Hematopoietic multipotent progenitor cell treated with erythropoietin and hydrocortisone succinate and interleukin-3 and kit ligand, for 15 days (in vitro differentiated cells): ENCODE measurements at places on chromosomes 3 and 15.

- DNase-seq = peak; percentile 3
These were observed 2.3 kb downstream of the GRIP2 start for GRCh38 chr3:14537590-14538450.

DNA sequence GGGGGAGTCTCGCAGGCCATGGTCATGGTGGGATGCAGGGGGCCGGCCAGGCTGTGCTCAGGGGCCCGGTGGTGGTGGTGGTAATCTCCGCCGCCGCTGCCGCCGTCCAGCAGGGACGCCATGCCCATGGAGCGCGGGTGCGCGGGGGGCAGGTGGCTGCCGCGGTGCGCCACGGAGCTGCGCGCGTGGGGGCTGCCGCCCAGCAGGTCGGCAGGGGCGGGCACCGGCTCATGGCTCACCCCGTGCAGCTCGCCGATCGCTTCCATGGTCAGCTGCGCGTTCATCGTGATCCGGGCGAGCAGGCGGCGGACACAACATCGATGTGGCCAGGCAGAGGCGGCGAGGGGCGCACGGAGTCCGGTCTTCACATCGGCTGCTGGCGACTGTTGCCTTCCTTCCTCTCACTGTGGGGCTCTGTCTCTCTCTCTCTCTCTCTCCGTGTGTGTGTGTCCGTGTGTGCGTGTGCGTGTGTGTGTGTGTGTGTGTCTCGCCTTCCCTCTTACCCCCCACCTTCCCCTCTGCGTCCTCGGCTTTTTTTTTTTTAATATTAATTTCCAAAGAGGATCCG is 451 bp downstream of the ONECUT1 start:
- DNase-seq = no peak

DNA sequence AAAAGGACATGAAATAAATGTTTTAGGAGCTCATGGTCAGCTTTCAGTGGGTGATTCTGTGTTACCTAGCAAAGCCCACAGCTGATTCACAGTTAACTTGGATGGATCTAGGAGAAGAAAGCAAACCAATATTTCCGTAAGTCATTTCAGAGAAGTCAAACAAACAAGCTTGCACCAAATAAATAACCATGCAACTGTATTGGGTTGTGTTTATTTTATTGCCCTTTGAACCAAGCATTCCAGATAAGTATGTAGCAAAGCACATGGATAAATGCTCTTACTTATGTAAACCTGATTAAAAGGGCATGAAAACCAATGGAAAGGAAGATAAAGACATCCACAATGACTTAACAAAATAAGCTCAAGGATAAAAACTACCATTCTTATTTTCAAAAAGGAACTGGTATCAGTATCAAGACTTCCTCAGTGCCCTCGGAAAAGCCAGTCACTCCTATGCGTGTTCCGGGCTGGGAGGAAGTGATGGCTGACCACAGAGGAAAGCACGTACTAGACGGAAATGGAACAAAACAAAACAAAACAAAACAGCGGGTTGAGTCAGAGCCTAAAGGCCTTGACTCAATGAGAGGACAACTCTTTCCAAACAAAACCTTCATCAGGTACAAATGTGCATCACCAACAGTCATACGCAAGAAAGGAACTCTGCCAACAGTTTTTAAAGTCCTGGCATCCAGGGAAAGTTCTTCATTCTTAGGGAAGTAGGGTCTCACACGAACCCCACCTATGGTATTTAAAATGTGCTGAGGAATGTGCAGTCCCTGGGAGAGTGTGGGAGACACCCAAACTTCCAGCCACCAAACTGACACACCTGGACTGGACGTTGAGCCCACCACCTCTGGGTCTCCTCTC is 103.3 kb downstream of the SNRK start:
- no peak for DNase-seq

DNA sequence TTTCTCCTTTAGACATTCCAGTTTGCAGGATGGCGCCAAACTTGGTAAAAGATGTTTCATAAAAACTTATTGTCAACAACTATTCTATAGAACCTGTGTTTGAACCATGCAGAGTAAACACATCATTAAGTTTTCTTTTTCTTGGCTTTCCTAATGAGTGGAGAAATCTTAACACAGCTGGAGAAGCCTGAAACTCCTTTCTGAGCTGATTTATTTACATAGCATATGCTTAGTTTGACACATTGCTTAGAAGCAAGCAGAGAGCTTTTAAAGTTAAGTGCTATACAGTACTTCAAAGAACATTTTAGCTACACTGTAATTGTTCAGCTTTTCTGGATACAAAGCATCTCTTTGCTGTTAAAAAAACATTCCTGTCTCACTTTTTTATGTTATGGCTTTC is 61.0 kb upstream of the PAQR5 start:
- DNase-seq = no peak

DNA sequence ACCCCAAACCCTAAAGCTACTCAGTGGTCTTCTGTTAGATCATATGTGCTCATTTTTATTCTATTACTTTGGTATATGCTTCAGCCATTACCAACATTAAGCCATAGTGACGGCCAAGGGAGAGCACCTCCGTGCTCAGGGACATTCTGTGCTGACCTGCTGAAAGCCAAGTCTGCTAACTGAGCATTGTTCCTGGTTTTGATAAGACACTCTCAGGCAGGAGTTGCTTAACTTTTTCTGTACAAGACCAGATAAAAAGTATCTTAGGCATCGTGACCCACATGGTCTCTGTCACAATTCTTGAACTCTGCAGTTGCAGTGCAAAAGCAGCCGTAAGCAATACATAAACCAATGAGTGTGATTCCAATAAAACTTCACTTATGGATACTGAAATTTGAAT is 100.6 kb downstream of the KLHL25 start:
- no peak for DNase-seq

- no peak for DNase-seq
These were observed 780 bp upstream of the P4HTM start for GRCh38 chr3:48989126-48989795.

GRCh38 chr3:99502871-99503270 is 135.5 kb upstream of the COL8A1 start:
- DNase-seq = no peak

DNA sequence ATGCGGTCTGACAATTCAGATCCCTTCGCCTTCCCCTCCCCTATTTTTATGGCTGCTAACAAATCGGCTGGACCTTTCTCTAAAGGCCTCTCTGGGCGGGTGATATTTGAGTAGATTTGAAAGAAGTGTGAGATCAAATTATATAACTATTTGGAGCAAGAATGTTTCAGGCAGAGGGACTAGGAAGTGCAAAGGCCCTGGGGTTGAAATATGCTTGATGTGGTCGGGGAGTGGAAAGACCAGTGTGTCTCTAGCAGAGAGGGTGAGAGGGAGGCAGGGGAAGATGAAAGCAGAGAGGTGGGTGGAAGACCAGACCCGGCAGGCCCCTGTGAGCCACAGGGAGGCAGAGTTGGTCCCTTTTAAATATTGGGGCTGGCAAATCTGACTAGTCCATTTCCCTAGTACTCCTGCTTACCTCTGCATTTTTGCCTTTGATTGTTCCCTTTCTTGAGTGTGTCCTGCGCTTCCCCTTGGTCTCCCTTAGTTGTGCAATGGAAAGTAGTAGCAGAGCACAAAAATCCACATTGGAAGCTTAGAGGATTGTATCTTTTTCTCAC is 32.3 kb downstream of the SLCO3A1 start:
- DNase-seq = no peak

DNA sequence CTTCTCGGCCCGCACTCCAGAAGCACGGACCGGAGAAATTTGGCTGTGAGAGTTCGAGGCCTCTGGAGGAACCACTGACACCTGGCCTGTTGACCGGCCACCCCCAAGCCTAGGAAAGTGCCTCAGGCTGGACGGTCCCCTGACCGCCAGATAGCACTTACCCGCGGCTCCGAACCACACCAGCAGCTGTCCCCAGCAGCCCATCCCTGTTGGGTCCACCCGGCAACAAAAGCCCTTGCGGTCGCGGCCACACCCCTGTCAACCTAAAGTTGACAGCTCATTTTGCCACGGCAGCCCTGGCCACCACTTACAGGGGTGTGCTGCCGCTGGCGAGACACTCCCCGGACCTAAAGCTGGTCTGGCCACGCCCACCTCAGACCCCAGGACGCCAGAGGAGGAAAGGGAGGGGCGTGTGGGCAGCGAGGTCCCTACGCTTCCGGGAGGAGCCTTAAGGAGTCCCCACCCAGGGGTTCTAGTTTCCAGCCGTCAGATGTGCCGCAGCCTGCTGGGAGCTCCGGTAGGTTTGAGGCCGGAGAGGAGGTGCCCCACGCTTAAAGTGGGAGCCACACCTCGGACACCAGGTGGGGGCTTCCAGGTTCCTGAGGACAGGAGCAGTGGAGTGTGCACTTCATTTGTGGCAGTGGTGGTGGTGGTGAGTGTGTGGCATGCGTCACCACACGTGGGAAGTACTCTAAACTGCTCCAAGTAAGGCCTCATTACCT is at the start of gene LTK:
LTK (minus strand) TSS at position 322 of the 722 bp plus-strand sequence; CDS start at position 204, 118 bp downstream.
- no peak for DNase-seq

DNA sequence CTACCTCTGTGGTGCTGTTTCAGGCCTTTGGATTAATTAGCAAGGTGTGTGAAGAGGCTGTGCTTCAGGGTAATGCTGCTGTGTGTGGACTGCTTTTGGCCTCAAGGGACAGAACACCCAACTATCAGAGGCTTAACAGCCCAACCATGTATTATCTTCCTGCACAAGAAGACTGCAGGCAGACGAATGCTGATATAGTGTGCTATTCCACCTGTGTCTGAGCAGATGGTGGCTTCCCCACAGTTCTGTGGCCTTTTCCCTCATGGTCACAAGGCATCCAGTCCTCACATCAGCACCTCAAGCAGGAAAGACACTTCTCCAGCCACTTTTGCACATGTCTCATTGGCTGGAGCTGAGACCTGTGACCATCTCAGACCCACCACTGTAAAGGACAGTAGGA is 76.6 kb downstream of the CHCHD6 start:
- DNase-seq = no peak

- no peak for DNase-seq
These were observed 147.3 kb upstream of the DPH6 start for GRCh38 chr15:35693286-35693685.

DNA sequence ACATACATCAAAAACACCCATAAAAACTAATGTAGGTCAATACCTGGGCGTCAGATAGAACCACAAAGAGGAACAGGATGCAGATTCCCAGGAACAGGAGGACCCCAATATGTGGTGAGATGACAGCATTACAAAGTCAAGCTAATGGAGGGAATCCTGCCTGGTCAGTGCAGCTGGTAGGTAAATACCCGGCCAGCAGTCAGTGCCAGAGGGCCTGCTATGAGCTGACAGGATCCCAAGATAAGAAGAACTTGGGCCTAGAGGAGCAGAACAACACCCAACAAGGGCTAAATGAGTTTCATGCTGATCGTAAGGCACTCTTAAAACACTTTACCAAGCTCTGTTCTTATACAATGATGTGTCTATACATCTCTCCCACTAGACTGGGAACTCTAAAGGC is 61.2 kb upstream of the KCNMB2 start:
- DNase-seq = no peak

DNA sequence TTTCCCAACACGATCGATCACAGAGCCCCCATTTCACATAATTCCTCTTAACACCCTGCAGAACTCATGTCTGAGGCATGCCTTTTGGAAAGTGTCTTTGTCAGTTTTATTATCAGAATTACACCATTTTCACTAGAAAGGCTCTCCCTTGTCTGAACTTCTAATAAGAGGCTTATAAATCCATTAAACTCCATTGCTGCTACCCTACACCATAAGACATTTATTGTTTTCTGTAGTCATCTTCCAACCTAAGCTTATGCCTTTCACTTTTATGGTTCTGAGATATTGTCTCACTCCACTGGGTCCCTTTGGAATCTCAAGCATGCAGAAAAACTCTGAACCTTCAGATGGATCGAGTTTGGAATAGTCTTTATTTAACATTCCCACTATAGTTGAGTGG is 50.2 kb upstream of the TPM1 start:
- no peak for DNase-seq

GRCh38 chr3:58175187-58175436 is 35.7 kb downstream of the DNASE1L3 start:
- no peak for DNase-seq

DNA sequence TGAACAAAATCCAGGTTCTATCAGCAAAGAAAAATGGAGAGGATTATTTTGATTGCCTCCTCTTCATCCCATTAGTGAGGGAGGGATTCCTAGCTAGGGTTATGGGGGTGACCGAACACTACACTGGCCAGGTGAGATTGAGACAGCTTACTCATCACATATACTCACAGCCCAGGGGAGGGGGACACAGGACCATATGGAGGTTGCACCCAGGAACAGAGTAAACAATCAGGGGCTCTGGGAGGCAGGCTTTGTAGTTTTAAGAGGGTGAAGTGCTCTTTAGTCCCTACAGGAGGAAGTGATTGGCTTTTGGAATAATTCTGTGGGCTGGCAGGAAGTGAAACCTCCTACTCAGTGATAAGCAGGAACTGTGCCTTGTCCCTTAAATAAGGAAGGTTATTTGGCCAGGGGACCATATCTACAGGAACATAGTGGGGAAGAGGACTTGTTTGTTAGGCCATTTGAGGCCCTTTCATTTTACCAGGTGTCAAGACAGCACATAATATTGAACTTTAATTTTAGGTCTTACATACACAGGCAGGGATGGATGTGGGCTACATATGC is 17.5 kb upstream of the KCTD6 start:
- no peak for DNase-seq

DNA sequence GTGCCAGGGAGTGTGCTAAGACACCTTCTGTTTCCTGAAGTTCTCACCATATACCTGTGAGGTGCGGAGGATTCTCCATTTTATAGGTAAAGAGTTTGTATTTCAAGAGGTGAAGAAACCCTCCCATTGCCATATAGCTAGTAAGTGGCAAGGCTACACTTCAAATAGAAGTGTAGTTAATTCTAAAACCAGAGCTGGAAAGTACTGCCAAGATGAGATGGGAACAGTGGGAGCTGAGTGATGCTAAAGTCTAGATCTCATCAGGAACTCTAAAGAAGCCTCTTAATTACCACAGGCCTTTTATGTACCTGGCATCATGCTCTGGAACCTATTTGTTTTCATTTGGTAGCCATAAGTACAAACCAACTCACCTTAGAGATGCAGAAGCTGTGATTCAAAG is 98.6 kb upstream of the NUDT16 start:
- DNase-seq = no peak

DNA sequence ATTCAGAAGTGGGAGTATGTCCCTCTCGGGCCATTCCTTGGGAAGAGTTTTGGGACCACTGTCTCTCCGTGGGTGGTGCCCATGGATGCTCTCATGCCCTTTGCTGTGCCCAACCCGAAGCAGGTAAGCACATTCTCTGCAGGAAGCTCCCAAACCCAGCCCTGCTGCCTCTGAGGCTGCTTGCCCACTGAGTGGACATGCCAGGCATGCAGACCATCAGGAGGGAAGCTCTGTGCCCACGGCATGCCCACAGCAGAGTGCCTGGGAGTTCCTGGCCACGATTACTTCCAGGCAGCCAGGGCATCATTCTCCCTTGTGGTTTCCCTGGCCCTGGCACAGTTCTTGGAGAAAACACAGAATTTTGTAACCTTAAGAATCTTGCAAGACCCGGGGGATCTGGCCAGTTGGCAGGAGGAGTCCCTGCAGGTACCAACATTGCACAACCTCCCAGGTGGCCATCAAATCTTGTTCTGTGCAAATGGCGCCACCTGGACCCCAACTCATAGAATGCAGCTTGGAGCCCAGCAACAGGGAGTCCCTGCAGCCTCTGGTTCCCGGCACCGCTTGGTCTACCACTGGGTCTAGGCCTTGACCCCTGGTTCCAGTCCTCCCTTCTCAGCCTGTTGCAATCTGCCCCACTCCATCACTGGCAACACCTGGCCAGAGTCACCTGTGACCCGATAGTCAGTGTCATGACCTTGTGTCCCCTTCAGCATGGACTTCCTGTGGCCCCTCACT is 20.4 kb downstream of the FAH start:
- peak; percentile 76 for DNase-seq

- no peak for DNase-seq
These were observed 220.1 kb downstream of the BCHE start for GRCh38 chr3:165617134-165617533.

GRCh38 chr3:191301782-191302411 is 27.3 kb upstream of the CCDC50 start:
- DNase-seq = no peak
